ENCODE measurements at places on chromosomes 6 and 20. TPM values are rescaled to one million over a fixed set of nuclear protein-coding genes. Genes with fewer than 3 reads are reported as not detected.

Gene CGA
- not detected for total RNA-seq

- no peak for DNase-seq
Measured at GRCh38 chr6:91328241-91328640, 741.4 kb upstream of the MAP3K7 start.

Gene LY6G6D
- total RNA-seq, result not detected

DNA sequence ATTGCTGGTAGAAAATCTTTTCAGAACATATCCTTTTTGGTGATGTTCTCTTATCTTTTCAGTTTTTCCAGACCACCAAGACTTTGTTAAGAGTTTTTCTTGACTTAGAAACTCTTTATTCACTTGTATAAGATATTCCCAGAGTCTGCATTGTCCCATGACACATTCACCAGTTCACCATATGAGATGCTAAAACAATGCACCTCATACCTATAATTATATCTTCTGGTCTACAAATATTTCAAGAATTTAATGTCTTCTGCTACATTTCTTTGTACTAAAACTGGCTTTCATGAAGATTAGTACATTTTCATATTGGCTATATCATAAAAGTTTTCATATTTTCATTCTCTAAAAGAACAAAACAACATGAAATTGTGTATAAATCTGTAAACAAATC lies 111.3 kb downstream of the ADGRG6 start:
- DNase-seq, result no peak

DNA sequence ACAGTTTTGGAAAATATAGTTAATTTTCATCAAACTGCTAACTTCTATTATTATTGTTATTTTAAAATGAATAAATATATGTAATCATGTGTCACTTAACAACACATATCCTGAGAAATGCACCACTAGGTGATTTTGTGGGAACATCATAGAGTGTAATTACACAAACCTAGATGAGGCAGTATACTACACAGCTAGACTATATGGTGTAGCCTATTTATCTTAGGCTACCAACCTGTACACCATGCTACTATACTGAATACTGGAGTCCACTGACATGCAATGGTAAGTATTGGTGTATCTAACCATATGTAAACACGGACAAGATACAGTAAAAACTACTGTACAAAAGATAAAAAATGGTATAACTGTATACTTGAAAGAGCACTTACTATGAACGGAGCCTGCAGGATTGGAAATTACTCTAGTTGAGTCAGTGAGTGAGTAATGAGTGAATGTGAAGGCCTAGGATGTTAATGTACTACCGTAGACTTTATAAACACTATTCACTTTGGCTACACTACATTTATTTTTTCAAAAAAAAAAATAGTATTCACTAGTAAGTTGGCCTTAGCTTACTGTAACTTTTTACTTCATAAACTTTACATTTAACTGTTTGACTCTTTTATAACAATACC lies 72.4 kb downstream of the ASCC3 start:
- no peak for DNase-seq

- DNase-seq, result no peak
Measured at GRCh38 chr20:9395971-9396370, 118.4 kb upstream of the LAMP5 start.

Gene GSTA3
- not detected for total RNA-seq

GRCh38 chr6:29980511-29980910 lies 38.2 kb downstream of the HLA-A start:
- DNase-seq, result no peak

DNA sequence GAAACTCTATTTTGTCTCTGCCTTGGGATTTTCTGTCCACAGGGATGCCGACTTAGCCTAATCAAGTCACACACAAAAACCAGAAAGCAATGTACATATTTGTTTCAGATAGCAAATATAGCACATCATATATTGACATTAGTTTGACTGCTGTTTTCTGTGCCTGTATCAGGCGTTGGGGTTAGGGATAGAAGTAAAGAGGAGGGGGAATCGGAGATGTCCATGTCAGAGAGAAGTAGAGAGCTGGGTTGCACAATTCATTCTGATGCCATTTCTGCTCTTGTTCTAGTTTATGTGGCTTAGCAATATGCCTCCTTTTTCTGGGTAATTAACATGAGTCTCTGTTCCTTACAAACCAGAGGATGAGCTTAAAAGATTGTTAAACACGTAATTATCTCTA lies 14.7 kb upstream of the IPCEF1 start:
- DNase-seq, result no peak

Gene HS3ST5
- total RNA-seq, result not detected

DNA sequence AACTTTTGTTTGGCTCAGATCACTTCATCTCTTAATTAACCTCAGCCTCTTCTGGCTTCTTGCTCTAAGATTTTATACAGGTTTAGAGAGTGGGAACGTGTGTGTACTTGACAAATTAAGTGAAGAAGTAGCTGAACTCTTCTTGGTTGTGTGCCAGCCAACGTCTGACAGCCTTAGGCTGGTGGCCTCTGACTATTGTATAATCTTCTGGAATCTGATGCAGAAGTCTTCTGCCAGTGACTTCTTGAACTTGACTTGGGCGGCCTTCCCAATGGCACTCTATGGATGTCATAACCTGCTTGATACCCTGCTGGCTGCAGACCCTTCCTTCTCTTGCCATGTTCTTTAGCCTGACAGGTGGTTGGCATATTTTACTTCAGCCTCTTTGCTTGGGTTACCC lies 660.5 kb downstream of the DOK5 start:
- no peak for DNase-seq

DNA sequence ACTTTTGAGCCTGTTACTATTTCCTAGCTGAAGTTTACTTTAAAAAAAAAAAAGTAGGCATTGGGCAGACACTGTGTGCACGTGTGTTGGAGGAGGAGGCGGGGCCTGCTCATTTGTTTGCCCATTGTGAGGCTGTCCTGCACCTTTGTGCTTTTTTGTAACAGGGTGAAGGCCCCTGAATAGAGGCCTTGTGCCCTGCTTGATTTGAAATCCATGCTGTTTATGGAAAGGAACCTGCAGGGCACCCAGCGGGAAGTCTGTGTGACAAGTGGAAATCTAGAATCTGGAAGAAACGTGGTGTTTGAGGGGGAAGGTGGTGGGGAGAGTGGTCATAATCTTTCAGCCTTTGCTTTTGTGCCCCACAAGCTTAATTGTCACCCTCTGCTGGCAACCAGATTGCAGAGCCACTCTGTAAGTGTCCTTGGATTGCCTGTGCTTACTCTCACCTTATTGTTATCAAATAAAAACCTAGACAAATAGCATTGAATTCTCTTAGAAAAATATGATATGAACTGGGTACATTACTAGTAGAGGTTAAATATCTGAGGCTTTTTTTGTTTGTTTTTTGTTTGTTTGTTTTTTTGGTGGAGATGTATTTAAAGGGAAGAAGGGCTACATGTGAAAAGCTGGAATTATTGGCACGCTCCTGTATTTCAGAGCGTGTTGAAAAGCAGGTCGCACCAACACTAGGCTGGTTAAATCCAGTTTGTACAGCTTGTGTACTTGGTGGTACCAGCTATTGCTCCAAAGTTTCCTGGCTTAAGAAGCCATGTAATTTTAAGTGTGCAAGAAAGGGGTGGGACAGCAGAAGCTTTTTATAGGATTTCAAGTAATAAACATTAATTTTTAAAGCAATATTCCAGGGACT lies 156.3 kb downstream of the ARID1B start:
- DNase-seq, result no peak

Measured in mesenteric fat pad (tissue), 1 donor.